ENCODE measurements at places on chromosomes 2 and 18.

- DNase-seq = no peak
These were observed 102.5 kb downstream of the RBM43 start for GRCh38 chr2:151159109-151159662.

DNA sequence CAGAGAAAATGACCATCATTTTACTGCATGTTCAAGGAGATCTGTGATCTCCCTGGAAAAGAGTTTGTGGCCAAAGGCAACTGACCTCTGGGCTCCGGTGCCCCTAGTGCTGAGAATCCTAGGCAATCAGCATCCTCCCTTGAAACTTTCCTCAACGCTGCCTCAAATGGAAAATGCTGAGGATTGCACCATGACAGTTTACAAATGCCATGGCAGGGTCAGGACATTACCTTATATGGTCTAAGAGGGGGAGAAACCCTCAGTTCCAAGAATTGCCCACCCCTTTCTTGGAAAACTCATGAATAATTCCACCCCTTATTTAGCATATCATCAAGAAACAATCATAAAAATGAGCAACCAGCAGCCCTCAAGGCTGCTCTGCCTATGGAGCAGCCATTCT lies 48.3 kb downstream of the ALPK2 start:
- no peak for DNase-seq

GRCh38 chr2:85998071-85998991 lies 107.4 kb downstream of the POLR1A start:
- DNase-seq = no peak

DNA sequence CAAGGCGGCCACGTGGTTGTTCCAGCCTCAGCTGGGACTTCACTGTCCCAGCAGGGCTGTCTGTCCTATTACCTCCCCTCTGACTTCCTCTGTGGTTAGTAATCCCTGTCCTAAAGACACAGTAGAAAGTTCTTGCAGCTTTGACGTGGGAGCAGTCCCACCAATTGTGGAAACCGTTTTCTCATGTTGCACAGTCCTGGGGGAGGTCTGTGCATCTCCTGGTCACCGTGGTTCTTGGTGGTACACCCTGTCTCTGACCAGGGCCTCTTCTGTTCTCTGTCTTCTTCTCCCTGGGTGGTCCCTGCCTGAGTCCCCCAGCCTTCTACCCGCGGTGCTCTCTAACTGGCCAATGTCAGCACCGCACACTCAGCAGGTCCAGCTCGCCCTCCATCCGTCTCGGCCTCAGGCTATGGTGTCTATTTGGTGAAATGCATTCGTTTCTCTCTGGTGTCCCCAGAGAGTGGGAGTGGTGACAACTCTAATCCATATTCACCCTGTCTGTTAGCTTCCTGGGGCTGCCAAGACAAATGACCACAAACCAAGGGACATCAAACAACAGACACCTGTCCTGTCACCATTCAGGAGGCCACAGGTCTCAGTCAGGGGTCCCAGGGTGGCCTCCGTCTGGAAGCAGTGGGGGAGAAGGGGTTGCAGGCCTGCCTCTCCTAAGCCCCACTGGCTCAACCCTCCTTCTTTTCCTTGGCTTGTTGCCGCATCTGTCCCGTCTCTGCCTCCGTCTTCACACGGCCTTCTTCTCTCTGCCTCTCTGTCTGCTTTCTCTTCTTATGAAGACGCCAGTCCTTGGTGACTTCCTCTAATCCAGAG lies 99.8 kb downstream of the SH3BP4 start:
- no peak for DNase-seq

DNA sequence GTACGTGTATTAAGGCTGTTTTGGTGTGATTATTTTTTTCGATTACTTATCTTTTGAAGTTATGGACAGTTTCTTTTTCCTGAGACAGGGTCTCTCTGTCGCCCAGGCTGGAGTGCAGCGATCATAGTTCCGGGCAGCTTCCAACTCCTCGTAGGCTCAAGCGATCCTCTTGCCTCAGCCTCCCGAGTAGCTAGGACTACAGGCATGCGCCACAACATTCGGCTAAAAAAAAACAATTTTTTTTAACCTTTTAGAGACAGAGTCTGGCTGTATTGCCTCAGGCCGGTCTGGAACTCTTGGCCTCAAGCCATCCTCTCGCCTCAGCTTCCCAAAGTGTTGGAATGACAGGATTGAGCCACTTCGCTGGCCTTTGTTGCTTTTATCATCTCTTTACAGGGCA lies 945 bp downstream of the HAT1 start:
- no peak for DNase-seq

GRCh38 chr2:207635468-207636200 lies 10.4 kb upstream of the METTL21A start:
- no peak for DNase-seq

DNA sequence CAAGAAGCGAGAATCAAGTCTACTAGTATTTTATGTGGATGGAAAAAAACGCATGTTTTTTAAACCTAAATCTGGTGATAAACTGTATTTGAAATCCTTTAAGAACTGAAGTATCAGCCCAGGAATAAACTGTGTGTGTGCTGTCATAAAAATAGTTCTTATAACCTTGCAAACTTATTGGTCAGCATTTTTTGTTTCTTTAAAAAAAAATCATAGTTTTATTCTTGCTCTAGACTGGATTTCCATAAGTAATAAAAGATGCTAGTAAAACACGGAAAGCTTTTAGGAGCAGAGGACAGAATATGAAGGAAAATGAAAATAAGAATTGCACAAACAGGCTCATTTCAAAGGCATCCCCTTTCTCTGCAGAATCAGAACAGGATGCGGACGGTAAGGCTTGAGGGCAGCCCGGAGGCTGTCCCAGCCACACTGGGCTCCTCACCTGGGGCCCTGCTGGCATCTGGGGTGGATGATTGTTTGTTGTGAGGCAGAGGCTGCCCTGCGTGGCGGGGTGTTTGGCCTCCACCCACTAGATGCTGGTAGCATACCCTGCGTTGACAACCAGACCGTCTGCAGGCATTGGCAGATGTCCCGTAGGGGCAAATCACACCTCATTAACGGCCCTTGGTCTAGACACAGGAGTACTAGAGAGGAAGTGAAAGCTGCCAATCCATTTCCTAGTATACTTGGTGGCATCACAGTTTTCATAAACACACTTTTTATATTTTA lies 52.5 kb downstream of the MBP start:
- DNase-seq = no peak

DNA sequence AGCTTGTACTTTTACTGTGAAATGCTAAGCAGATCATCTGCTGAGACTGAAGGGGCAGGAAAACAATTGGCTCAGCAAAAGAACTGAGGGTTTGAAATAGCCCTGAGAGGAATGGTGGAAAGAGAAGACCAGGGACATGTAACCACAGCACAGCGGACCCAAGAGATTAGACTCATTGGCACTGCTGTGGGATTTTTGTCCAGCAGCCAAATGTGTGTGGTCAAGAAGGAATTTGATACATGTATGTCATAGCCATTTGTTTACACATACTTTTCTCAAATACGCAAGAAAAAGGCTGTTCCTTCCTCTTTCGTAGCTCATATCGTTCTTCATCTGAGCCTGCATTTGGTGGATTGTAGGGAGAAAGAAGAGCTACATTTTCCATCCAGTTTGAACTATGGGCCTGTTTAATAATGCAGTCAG lies 73.8 kb downstream of the TRABD2A start:
- no peak for DNase-seq

DNA sequence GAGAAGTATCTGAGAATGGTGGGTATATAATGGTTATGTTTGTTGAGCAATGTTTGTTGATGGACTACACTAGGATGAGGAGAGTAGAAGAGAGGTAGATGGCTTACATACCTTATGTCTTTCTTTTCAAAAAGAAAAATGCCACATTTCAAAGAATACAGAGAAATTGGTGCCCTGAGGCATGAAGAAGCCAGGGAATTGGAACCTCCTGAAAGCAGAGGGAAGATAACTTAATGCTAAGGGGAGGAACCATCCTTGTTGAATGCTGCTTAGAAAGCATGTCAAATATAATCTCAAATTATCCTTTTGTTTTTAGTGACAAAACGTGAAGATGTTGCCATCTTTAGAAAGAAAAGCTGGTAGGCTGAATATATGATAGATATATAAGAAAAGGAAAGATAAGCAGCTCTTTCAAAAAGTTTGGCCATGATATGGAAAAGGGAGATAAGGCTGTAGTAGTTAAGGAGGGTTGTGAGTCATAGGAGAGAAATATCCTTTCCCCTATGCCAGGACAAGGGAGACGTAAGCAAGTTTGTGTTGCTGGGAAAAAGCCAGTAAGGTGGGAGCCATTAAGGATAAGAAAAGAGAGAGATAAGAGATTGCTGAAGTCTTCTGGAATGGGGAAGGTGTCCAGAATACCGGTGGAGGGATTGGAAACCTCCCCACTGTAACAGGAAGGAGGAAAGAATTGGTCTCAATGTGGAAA lies 66.3 kb downstream of the SCN2A start:
- no peak for DNase-seq

DNA sequence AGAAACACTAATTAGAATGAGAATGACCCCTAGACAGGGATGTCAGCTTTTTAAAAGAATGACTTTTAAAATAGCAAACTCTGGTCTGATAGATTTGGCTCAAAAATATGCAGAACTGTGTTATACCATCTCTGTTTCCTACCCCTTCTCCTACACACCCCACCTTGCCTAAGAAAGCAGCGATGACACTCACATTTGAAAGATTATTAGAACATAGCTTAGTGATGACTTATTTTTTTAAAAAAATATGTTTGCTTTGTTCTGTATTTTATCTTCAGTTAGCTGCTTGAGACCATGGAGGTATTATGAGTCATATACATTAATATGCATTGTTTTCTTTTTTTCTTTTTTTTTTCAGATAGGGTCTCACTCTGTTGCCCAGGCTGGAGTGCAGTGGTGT lies 176.7 kb upstream of the TPO start:
- DNase-seq = no peak

DNA sequence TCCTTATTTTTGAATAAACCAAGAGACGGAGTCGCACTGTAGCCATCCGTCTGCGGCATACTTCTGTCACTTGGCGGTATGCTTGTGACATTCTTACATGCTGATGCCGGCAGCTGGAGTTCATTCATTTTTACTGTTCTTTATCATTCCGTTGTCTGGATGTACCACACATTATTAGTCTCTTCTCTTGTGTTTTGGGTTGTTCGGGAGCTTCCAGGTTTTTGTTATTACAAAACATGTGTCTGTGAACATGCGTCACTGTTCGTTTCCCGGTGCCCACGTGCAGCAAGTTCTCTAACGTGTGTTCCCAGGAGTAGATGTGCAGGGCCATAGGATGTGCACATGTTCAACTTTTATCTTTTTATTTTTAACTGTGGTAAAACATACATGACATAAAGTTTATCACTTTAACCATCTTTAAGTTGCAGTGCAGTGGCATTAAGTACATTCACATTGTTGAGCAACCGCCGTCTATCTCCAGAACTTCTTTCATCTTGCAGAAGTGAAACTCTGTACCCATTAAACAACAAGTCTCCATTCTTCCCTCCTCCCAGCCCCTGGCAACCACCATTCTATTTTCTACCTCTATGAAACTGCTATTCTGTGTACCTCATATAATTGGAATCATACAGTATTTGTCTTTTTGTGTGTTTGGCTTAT lies 40.1 kb downstream of the MTCL1 start:
- no peak for DNase-seq

- no peak for DNase-seq
These were observed 97.9 kb upstream of the GPR45 start for GRCh38 chr2:105143467-105144151.

- DNase-seq = no peak
These were observed 11.1 kb upstream of the MSGN1 start for GRCh38 chr2:17805166-17805565.

DNA sequence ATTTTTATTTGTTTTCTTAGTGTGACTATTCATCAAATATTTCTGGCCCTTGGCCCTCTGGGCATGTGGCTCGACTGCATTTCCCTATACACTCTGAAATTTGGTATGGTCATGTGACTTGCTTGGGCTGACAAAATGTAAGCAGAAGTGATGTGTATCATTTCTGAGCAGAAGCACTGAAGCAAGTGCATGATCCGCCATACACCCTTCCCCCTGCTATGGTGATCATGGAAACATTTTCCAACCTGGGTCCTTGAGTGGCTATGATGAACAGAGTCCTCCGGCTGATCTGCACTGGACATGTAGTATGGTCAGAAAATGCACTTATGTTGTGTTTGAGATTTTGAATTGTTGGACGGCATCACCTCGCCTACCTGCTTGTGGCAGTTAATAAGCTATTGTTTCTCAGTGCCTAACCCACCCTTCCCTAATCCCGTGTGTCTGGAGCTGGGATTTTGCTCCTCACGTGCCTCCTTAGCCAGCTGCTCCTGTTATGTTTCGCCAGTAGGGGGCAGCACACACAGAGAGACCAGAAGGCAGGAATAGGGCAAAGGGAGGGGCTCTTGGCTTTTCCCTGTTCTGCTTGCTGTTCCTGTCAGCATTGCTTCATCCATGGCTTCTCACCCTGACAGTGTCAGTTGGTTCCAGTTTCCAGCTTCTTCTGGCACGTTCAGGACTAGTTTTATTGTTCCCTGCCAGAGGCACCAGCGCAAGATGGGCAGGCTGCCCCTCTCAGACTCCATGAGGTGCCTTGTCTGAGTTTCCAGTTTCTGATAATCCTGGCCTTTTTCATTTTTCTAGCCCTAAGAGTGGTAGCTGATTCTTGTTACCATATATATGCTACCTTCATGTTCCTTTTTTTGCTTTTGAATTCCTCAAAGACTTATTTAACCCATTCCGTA lies 207.4 kb downstream of the ARL6IP6 start:
- no peak for DNase-seq

All from activated naive CD4-positive, alpha-beta T cell (primary cell).